CD8-positive, alpha-beta T cell (primary cell): ENCODE measurements at places on chromosomes 7 and 10.

GRCh38 chr7:1020849-1021251, 23.5 kb upstream of the GPR146 start:
- DNase-seq, result no peak

DNA sequence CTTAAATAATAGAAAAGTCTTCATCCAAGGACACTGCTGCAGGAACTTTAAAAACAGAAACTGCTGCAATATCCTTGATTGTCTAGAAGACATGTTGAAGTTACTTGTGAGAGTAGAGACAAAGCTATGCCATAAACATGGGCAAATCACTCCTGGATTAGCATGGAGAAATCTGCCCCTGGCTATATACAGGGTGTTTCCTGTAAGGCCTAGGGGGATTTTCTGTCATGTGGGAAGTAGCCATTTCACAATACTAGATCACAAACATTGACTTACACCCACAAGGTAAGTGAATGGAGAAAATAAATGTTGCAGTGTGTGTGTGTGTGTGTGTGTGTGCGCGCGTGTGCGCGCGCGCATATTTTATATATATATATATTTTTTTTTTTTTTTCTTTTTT, 35.2 kb upstream of the PDK4 start:
- DNase-seq, result no peak

DNA sequence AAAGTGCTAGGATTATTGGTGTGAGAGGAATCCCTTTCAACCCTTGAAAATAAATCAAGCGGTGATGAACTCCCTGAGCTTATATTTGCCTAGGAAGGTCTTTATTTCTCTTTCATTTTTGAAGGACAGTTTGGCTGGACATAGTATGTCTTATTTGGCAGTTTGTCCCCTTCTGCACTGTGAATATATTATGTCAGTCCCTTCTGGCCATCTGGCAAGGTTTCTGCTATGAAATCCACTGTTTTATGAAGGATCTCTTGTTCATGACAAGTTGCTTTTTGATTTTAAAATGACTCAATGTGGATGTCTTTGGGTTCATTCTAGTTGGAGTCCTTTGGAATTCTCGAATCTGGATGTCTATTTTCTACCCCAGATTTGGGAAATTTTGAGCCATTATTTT, 21.7 kb upstream of the MCM10 start:
- no peak for DNase-seq

DNA sequence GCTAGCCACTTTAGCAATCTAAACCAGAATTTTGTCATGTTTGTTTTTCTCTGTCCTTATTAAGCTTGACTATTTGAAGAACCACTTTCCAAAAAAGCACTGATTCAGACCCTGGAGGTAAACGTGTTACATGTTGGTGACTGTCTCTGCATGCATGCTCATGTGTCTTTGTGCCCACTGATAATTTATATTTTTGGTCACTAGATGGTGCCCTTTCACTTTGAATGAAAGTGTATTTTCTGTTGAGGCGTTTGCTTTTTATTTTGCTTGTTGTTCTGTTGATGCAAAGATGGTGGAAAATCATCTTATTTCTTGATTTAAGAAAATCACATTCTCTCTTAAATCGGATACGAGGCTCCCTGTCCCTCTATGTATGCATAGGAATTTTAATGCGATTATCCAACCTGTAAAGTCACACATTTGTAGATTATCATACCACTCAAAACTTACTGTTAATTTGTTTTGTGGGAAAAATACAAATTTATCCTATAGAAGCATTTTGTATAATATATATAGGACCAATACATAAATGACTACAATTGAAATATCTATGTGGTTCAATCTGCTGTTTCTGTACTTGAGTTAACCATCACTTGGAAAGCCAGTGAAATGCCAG, 269.3 kb downstream of the BICC1 start:
- no peak for DNase-seq

- DNase-seq, result no peak
Measured at GRCh38 chr10:97016728-97017473, 168.9 kb downstream of the SLIT1 start.

GRCh38 chr10:120437541-120437940, 19.5 kb upstream of the PLPP4 start:
- DNase-seq, result no peak

GRCh38 chr7:128827248-128827958, 2.8 kb upstream of the FLNC start:
- DNase-seq, result no peak

DNA sequence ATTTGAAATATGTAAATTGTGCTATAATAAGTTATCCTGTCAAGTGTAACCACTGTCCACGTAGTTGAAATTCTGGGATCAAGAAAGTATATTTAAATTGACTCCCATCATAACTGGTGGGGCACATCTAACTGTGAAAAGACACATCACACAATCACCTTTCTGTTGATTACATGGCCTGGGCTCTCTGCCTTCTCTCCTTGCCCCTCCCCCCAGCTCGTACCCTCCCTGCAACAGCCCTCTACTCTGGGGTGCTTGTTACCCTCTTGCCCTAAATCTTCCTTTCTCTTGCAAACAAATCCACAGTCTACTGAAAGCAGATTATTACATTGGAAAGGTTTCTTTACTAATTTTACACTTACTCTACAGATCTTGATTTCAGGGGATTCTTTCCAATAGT, 56.3 kb downstream of the CCDC186 start:
- DNase-seq, result no peak

GRCh38 chr10:90604636-90605035, 253.2 kb downstream of the HTR7 start:
- DNase-seq, result no peak

DNA sequence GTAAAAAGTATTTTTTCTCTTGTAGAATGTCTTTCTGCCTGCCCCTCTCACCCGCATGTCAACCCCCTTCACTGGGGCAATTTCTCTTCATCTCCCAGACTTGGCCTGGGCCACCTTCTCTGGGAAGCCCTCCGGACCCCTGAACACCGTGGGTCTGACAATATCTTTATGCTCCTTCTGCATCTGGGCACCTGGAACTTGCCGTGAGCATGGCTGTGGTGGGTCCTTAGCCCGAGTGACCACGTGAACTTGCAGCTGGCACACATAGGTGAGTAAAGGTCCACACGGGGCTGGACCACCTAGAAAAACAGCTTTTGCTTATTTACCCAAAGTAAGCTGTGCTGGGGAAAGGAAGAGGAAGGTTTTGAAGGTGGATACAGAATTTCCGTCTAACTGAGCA, 600.2 kb downstream of the DNAJB6 start:
- DNase-seq, result no peak

- no peak for DNase-seq
Measured at GRCh38 chr7:112933598-112933997, 143.4 kb upstream of the TMEM168 start.

GRCh38 chr7:50085344-50085743, 7.7 kb downstream of the ZPBP start:
- no peak for DNase-seq

GRCh38 chr10:42543840-42544372, 94.5 kb downstream of the ZNF33B start:
- DNase-seq, result no peak

GRCh38 chr10:70607936-70608335, 5.4 kb upstream of the PRF1 start:
- DNase-seq, result no peak

DNA sequence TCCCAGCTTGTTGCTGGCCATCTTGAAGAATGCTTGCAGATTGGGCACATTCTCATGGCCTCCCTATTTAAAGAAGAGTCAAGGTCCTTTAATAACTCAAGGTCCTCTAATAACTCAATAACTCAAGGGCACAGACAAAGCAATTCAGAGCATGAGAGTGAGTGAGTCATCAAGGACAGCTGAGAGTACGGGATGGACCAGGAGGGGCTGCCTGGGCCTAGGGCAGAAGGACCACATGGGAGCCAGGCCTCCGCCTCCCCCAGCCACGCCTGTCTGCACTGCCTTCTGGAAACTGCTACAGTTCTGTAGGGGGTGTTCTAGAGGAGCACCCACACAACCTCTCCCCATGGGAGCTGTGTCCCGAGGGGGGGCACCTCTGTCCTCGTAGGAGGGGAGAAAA, 48.9 kb downstream of the ZNF503 start:
- DNase-seq, result no peak

GRCh38 chr10:19705250-19705649, 111.0 kb upstream of the PLXDC2 start:
- no peak for DNase-seq
